Stimulated activated CD4-positive, alpha-beta T cell treated with anti-CD3 and anti-CD28 coated beads, Interleukin-4, amount 100 ng/mL, for 48 hours (primary cell): ENCODE measurements at places on chromosomes 3 and 15.

DNA sequence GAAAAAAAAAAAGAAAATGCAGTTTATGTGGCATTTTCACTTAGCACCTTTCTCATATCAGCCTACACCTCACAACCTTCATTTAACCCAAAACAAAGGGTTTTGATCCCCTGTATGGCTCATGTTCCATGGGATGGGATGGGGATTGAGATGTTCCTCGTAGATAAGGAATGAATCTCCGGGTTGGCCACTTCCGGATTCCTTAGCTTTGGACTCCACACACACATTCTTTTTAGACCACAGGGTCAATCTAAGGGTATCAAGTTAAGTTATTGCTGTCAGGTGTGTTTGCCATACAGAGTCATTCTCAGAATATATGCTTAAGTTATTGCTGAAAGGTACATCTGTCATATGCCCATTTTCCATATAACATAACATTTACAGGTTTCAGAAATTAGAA lies 301.4 kb upstream of the TGFBR2 start:
- no peak for DNase-seq

DNA sequence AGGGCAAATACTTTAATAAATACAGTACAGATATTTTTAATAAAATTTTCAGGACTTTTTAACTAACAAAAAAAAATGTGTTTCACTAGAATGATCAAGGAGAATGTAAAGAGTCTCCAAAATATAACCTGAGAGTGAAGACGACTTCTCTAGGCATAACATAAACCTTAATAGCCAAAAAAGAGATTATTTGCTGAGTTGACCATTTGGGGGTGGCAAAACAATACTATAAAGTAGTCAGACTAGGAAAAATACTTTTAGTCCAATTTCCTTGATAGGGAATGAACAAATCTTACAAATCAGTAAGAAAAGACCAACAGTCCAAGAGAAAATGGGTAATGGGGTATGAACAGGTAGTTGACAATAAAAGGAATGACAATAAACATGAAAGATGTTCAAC lies 29.4 kb upstream of the GATM start:
- no peak for DNase-seq

GRCh38 chr15:67083135-67083762 lies 17.8 kb downstream of the SMAD3 start:
- DNase-seq = no peak

GRCh38 chr3:195238081-195238571 lies 32.8 kb downstream of the XXYLT1 start:
- no peak for DNase-seq

- DNase-seq = no peak
These were observed 135.7 kb upstream of the SLC7A14 start for GRCh38 chr3:170721563-170721962.

DNA sequence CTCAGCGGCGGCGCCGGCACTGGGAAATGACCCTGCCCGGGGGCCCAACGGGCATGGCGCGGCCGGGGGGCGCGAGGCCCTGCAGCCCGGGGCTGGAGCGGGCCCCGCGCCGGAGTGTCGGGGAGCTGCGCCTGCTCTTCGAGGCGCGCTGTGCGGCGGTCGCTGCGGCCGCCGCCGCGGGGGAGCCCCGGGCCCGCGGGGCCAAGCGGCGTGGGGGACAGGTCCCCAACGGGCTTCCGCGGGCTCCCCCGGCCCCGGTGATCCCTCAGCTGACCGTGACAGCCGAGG lies 172 bp downstream of the ITPKA start:
- DNase-seq = no peak
